Naive B cell (primary cell): ENCODE measurements at places on chromosomes 3 and 15. TPM values are rescaled to one million over a fixed set of nuclear protein-coding genes. Genes with fewer than 3 reads are reported as not detected.

DNA sequence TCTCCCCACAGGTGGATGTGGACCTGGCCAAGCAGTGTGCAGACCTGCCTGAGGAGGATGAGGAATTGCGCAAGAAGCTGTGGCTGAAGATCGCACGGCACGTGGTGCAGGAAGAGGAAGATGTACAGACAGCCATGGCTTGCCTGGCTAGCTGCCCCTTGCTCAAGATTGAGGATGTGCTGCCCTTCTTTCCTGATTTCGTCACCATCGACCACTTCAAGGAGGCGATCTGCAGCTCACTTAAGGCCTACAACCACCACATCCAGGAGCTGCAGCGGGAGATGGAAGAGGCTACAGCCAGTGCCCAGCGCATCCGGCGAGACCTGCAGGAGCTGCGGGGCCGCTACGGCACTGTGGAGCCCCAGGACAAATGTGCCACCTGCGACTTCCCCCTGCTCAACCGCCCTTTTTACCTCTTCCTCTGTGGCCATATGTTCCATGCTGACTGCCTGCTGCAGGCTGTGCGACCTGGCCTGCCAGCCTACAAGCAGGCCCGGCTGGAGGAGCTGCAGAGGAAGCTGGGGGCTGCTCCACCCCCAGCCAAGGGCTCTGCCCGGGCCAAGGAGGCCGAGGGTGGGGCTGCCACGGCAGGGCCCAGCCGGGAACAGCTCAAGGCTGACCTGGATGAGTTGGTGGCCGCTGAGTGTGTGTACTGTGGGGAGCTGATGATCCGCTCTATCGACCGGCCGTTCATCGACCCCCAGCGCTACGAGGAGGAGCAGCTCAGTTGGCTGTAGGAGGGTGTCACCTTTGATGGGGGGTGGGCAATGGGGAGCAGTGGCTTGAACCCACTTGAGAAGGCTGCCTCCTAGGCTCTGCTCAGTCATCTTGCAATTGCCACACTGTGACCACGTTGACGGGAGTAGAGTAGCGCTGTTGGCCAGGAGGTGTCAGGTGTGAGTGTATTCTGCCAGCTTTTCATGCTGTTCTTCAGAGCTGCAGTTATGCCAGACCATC is 8.6 kb downstream of the VPS18 start:
- peak; percentile 43 for DNase-seq

- DNase-seq: no peak
Measured at GRCh38 chr3:63968612-63969350, 54.5 kb downstream of the PSMD6 start.

- no peak for DNase-seq
Measured at GRCh38 chr3:105938101-105938500, 69.3 kb upstream of the CBLB start.

DNA sequence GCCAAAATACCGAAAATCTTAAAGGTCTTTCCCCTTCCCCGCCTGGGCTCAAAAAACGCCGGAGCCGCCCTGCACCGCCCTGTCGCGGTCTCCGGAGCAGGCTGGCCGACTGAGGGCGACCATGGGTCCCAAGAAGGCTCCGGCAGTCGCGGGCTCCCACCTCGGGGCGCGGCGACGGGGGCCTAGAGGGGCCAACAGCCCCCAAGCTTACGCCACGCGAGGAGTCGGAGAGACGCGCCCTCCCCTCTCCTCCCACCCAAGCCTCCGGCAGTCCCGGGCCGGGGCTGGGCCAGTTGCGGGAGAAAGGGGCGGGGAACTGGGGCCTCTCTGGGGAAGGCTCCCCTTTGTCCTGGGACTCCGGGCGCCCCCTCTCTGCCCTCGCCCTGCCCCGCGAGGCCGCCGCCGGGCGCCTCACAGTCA is 69.2 kb downstream of the GOLGA8B start:
- DNase-seq: no peak

DNA sequence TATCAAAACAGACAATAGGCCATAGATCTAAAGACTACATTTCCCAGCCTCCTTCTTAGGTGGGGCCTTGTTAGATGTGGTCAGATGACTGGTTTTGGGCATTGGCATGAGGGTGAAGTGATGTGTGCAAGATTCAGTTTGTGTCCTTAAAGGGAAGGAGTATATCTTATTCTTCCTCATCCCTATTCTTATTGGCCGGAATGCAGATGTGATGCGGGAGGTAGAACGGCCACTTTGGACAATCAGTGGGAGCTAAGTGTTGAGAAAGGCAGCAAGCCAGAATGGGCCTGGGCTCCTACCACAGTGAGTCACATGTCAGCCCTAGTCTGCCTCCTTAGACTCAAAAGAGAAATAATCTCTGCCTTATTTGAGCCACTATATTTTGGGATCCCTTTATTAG is 89.8 kb upstream of the MEX3B start:
- DNase-seq: no peak

DNA sequence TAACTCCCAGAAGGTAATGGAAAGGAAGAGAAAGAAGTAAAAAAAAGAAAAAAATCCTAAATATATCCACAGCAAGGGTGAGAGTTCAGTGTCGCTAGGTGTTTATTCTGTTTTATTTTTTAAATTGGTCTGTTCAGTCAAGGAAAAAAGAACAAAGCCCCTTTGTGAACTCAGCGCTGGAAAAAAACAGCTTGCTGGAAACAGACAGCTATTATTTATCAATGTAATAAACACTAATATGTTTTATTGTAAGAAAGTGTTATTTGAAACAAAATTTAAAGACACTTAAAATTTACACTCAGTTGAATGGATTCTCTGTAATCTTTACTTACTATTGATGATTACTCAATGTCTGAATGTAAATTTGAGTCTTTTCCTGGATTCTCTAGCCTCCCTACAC is 32.3 kb upstream of the LEKR1 start:
- no peak for DNase-seq

Gene ACKR2
- not detected for polyA plus RNA-seq

Gene GABRB3
- not detected for polyA plus RNA-seq

Gene SYNPR
- polyA plus RNA-seq: not detected

Gene CCDC191
- polyA plus RNA-seq: 23.8 TPM

Gene EHHADH
- polyA plus RNA-seq: 0.47 TPM

Gene UCN2
- not detected for polyA plus RNA-seq

Gene HRG
- polyA plus RNA-seq: not detected

Gene PRR23A
- not detected for polyA plus RNA-seq

Gene GOLGA8G
- polyA plus RNA-seq: not detected
